ENCODE measurements at places on chromosomes 4 and X.

DNA sequence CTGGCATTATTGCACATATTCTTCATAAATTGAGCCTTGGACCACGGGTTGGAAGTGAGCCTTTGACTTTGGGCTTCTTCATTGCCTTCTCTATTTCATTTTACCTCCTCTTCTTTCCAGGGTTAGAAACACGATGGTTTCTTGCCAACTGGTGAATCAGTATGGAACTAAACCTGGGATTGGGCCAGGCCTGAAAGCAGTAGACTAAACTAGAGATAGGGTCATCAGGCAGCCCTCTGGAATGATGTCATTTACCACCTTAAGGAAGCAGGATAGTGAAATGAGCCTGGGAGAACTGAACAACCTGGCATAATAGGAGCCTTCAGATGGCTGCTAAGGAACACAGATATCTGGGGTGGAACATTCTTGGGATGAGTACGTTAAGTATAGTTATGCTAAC lies 67.5 kb upstream of the ATP8A1 start:
- DNase-seq = no peak

GRCh38 chr4:71784569-71785197 lies 804 bp upstream of the GC start:
- no peak for DNase-seq

GRCh38 chr4:20109391-20109790 lies 142.3 kb upstream of the SLIT2 start:
- DNase-seq = no peak

DNA sequence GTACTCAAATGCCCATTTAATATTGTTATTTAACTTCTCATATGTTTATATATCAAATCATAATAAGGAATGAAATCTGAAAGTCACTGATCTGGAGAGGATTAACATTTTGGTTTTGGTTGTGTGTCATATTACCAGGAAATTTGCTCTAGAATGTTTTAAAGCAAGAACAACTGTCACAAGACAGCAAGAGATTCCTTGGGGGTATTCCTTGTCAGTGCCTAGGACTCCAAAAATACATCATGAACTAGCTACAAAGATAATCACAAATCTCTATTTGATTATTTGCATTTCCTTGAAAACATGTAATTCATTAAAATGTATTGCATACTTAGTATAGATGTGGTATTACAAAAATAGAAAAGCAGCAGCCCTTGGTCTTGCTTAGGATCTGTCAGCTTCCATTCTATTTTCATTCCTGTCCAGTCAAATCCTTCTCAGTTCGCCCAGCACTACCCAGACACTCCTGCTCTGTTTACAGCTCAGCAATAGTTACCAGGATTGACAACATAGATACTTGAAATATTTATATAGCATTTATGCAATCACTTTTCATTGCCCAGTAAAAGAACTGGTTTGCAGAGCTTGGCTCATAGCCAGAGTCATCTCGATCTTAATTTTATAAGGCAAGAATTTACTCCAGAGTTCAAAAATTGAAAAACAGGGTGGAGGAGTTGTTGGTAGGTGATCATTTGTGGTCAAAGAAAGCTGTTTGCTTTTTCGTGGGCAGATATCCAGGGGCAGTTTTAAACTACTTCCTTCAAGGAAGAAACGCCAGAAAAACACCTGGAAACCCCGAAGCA lies 9.2 kb upstream of the BMP3 start:
- DNase-seq = no peak

DNA sequence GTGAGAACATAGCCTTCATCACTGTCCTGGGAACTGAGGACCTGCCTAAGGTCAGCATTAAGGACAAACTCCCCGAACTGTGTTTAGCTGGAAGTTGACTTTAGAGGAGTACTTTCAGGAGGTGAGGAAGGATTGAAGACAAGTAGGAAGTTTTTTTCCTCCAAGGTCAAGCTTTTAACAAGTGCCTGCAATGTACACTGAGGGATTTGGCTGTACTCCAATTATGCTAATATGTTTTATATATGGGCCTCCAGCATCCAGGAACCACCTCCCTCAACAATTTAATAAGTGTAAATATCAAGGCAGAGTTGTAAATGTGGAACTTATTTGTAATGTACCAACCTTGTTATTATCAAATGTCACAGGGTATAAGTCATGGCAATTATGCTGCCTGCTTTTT lies 726.2 kb downstream of the RPA4 start:
- DNase-seq = no peak

DNA sequence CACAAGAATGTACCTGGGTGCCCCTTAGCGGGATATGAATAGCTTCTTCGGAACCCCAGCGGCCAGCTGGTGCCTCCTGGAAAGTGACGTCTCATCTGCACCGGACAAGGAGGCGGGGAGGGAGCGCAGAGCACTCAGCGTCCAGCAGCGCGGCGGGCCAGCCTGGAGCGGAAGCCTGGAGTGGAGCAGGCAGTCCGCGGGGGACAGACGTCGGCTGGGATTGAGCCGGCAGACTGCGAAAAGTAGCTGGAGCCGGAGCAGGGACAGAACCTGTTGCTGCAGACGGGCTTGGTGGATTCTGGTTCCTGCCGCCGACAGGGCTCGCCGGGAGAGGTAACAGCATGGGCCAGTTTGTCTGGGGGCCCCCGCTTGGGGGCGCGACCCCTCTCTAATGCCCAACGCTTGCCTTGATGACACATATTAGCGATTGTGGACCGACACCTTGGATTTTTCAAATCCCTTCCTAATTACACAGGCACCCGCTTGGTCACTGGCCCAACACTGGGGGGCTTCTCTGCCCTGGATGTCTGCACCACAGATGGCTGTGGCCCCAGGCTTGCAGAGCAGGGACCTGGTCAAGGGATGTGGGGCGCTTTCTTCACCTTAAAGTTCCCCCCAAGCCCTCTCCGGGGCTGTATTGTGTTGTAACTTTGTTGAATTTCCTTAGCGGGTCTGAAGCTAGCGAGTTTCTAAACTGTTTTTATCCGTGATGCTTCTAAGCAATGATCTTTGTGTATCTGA lies at the start of gene NPFFR2:
TSS of gene NPFFR2 (plus strand) at position 133 of the 741 bp plus-strand sequence. CDS start 96,592 bp downstream, outside the sequence.
- DNase-seq = no peak

DNA sequence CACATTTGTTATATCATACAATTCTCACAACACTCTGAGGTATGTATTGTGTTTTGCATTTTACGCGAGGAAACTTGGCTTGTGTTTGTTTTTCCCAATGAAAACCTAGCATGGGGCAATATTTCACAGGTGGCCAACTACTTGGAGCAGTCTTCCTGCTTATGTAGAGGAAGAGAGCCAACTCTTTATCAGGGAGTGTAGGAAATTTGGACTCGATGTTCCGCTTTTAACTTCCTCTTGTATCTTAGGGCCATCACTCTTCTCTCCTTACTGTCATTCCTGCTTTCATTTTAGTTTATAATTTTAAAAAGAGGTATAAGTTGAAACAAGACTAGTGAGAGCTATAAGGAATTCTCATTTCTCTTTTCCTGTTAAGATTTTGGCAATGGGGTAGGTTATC lies 107.7 kb upstream of the RPS6KA3 start:
- DNase-seq = no peak

DNA sequence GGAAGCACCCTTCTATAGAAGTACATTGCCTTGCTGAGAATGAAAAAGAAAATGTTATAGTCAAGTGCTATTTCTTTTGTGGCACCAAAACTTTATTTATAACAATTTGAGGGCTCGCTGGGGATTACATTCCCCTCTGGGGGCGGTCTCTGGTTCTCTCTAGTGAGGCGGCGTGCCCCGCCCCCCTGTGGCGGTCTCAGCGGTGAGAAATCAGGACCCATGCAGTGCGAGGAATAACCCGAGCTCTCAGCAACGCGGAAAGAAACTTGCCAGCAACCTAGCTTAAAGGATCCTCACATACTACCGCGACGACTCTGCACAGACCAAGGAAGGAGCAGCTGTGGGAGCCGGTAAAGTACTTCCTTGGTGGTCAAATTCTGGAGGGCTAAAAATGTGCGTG lies 83.4 kb upstream of the SHISA3 start:
- DNase-seq = no peak

- DNase-seq = no peak
These were observed 262.2 kb downstream of the ARHGAP10 start for GRCh38 chr4:147994076-147994475.

DNA sequence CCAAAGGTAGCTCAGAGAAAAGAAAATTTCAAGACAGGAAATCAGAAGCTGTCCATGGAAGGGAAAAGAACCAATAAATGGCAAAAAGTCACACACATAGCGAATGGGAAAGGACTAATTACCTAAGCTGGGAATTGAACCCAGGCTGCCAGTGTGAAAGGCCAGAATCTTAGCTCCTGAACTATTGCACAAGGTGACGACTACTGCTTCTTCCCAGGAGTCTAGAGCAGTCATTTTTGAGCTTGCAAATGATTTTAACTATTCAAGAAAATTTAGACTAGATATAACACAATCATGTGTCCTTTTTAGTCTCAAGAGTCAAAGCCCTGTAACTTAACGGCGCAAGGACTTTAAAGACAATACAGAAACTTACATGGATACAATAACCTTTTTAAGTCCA lies 34.1 kb upstream of the ZNF81 start:
- DNase-seq = peak; percentile 1

- no peak for DNase-seq
These were observed 29.6 kb upstream of the KCNE5 start for GRCh38 chrX:109654516-109655109.

GRCh38 chrX:54208531-54208930 lies 25.5 kb upstream of the FAM120C start:
- DNase-seq = no peak

GRCh38 chr4:111778543-111778942 lies 366.7 kb upstream of the FAM241A start:
- no peak for DNase-seq

DNA sequence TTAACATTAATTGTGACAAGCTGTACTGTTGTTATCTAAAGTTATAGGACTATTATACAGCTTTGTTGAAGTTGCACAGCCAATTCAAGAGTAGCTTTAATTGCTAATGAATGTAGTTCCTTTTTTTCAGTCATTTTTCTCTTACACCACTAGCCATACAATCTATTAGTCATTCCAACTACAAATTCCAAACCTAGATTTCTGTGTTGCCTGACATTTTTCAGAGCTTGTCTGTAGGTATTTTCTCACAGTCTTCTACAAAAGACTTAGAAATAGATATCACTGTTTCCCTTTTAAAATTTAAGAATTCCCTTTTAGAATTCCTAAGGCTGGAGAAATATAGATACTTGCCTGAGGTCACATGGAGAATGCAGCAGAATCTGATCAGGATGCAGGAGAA lies 307.0 kb upstream of the HS3ST1 start:
- no peak for DNase-seq

- DNase-seq = peak; percentile 55
These were observed 59.1 kb downstream of the SCD5 start for GRCh38 chr4:82739287-82740190.

GRCh38 chr4:62791386-62791785 lies 1591.3 kb downstream of the ADGRL3 start:
- no peak for DNase-seq

DNA sequence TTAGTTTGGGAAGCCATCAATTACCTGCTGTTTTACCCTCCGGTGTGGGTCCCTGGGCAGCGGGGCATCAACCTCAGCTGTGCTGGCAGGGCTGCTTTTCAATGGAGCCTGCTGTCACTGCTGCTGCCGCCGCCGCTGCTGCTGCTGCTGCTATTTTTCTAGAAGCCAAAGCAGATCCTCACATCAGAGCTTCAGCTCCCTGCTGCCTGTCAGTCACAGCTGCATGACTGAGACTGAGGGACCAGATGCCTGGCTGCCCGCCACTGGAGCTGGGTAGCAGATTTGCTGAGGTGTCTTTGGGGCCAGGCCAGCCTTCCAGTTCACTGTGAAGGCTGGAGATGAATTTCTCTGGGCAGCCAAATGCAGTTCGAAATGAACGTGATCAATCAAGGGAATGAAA lies 200.3 kb upstream of the NHS start:
- peak; percentile 5 for DNase-seq

GRCh38 chr4:92304606-92305005 lies 840 bp downstream of the GRID2 start:
- DNase-seq = no peak

- DNase-seq = peak; percentile 35
These were observed 11.8 kb upstream of the DCUN1D4 start for GRCh38 chr4:51831133-51831532.

- DNase-seq = no peak
These were observed 8.7 kb downstream of the WDFY3 start for GRCh38 chr4:84957514-84958420.

- no peak for DNase-seq
These were observed 27.4 kb downstream of the PHKA2 start for GRCh38 chrX:18956303-18957032.

- DNase-seq = no peak
These were observed 173.0 kb downstream of the ANK2 start for GRCh38 chr4:113222471-113222870.

DNA sequence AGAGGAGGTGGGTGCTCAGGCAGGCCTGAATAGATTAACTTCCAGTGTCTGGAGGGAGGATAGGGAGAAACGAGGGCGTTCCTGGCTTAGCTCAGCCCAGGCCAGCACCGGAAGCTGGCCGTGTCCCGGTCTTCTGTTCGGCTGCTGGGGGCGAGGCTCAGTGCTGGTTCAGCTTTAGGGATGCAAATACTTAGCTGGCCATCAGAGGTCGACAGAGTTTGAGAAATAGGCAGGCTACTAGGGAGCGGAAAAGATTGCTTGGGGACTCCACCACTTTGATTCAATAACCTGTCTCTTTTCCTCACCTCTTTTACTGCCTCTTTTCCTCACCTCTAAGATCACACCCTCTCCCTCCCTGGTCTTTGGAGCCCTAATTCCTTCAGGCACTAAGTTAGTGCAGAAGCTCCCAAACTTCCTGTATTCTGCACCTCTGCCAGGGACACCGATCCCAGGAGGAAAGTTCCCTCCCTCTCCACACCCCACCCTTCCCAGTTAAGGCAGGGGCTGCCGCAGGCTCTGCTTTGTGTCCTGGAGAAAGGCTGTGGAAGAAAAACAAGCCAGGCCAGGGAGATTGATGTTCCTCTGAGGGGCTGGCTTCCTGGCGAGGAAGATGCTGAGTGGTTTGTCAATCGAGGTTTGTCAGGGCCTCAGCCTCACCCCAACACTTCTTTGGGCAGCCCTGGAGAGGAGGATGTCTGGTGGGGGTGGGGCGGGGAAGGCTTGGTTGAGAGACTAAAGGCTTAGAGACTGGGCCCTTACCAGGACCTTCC lies 6.0 kb upstream of the EFNB1 start:
- no peak for DNase-seq

- no peak for DNase-seq
These were observed 453.0 kb downstream of the PCDH11X start for GRCh38 chrX:92232182-92232581.

GRCh38 chr4:188399834-188400233 lies 260.6 kb downstream of the TRIML1 start:
- DNase-seq = no peak

GRCh38 chrX:36214924-36215323 lies 295.4 kb downstream of the CFAP47 start:
- DNase-seq = no peak

DNA sequence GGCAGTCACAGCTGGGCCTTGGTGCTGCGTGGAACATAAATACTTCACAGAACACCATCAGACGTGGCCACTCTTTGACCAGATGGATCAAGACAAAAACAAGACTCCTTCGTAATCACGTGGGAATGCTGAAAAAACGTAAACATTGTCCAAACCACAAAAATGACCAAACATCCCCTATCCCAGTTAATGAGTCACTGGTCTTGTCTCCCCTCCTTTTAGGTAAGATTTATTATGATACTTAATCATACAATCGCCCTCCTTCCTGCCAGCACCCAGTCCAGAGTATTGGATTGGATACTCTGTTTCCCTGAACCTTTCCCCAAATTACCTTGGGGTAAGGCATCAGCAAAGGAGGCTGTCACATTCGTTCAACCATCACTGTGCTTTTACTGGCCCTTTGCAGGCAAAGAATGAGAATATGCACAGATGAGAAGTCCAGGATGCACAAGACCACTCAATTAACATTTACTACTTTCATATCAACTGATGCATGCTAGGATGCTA lies 601 bp upstream of the TCEANC start:
- no peak for DNase-seq

- no peak for DNase-seq
These were observed 72.5 kb upstream of the EMCN start for GRCh38 chr4:100590325-100590724.
